EL (cell line): ENCODE measurements at places on chromosomes 4 and X.
A peak's percentile ranks its signal among the peaks of the same experiment; 100 is the strongest.

DNA sequence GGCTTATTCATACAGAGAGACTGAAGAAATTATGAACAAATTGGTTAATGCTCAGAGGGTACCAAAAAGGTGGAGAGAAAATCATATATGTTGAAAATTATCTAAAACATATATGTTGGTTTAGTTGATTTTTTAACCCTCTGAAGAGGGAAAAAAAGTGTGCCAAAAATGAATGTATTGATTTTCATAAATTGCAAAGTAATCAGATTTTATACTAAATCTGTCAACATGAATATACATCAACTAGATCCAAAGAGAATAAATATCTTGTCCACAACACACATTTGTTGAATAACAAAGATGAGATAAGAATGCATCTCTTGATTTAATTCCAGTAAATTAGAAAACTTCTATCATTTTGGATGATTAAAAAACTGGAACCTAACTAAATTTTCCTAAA lies 125.3 kb upstream of the TACR3 start:
- no peak for DNase-seq

DNA sequence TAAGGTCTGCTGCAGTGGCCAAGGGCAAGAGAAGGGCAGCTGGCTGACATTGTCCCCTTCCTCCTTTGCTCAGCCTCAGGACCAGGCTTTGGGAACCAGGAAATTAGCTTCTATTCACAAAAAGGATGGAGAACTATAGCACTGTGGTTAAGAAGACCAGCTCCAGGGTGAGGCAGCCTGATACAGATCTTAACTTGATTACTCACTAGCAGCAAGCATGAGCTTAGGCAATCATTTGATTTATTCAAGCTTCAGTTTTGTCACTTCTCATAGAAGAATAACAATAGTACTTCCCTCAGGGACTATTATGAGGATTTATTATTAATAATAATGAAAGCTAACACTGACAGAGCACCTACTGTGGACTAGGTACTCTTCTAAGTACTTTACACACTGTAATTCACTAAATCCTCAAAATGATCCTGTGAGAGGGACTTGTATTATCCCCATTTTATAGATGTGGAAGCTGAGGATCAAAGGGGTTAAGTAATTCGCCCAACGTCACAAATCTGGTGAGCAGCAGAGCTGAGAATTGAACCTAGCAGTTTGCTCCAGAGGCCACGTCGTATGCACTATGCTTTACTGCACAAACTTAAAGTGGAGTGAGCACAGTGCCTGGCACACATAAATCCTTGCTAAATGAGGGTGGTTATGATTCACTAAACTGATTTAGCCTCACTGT lies 130.4 kb upstream of the PAK3 start:
- no peak for DNase-seq

GRCh38 chr4:4490041-4490440 lies 51.8 kb downstream of the STX18 start:
- DNase-seq: peak; percentile 15

GRCh38 chrX:53992589-53992988 lies 51.7 kb downstream of the PHF8 start:
- DNase-seq: no peak

DNA sequence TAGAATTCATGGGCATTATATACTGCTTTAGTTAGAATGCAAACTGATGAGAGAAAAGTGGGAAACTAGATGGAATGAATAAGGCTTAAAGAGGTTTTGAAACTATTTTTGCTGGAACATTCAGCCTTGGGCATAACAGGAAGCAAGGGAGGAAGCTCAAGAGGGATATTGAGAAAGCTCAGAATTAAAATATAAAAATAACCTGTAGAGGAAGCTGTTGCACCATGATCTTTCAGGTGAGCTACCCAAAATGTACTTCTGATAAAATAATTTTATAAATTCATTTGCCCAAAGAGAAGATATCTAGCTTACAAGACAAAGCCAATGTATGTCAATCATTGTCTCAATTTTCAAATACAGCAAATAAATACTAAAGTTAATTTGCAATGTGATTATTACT lies 11.3 kb downstream of the GC start:
- DNase-seq: no peak

DNA sequence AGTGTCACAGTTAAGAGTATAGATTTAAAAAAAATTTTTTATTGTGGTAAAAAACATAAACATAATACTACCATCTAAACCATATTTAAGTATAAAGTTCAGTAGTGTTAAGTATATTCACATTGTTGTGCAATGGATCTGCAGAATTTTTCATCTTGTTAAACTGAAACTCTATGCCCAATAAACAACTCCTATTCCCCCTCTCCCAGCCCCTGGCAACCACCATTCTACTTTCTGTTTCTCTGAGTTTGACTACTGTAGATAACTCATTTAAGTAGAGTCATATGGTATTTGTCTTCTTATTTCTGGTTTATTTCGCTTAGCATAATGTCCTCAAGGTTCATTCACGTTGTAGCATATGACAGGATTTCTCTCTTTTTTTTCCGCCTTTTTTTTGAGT lies 112.4 kb downstream of the PTTG2 start:
- no peak for DNase-seq

DNA sequence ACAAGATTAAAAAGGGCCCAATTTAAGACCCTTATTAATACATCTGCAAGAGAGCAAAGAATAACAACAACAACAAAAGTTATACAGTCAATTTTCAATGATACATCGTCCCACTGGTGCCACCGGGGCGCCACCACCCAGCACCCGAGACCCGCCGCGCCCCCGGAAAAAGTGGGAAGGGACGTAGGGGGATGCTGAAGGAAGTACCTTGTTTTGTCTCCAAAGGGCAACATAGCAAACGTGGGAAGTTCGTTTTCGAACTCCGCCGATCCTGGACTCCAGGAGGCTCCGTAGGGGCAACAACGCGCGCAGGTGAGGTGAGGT lies 1.7 kb downstream of the PDE5A start:
- no peak for DNase-seq

- no peak for DNase-seq
These were observed 603.5 kb upstream of the NR3C2 start for GRCh38 chr4:149045731-149046130.

- no peak for DNase-seq
These were observed at the start of gene MAGEB18 for GRCh38 chrX:26138274-26138673. Gene MAGEB18 (plus strand): TSS chrX:26138343. CDS start chrX:26138986, 643 bp downstream.

GRCh38 chrX:14084466-14084865 lies 54.8 kb upstream of the GEMIN8 start:
- no peak for DNase-seq
